ENCODE measurements at places on chromosomes 2 and 18. TPM values are rescaled to one million over a fixed set of nuclear protein-coding genes. Genes with fewer than 3 reads are reported as not detected.
A peak's percentile ranks its signal among the peaks of the same experiment; 100 is the strongest.

DNA sequence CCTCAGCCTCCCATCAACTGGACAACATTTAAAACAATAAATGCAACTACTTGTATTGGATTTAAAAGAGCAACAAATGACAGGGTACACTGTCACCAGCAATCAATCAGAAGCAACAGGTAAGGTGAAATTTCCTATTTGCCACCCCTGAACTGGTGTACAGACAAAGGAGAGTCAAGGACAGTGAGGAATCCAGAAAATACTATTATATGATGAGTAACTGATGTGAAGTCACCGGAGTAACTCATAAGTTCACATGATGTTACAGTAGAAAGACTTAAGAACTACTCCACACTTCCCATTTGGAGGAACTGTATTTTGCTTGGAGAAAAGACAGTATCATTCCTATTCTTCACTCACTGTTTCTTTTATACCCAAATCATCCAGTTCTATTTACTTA, 4.1 kb upstream of the STAT1 start:
- no peak for DNase-seq

GRCh38 chr18:58624011-58624410, 4.9 kb downstream of the ALPK2 start:
- no peak for DNase-seq

DNA sequence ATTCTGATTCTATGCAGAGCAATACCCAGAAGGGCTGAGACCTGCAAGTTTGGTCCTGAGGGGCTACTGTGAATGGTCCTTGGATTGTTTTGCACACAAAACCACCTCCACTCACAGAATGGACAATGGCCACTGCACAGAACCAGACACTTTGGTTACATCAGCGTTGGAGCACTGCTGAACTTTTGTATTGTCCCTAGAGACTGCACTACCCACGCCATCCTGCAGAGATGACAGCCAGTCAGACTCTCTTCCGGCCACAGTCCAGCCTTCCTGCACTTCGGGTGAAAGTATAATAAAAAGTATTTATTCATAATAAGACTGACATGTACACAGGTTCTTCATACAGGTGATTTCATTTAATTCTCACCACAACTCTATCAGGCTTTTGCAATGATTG, 35.7 kb downstream of the CELF4 start:
- DNase-seq: no peak

Gene SP5
- 0.60 TPM for total RNA-seq

Gene FAP
- total RNA-seq: not detected

DNA sequence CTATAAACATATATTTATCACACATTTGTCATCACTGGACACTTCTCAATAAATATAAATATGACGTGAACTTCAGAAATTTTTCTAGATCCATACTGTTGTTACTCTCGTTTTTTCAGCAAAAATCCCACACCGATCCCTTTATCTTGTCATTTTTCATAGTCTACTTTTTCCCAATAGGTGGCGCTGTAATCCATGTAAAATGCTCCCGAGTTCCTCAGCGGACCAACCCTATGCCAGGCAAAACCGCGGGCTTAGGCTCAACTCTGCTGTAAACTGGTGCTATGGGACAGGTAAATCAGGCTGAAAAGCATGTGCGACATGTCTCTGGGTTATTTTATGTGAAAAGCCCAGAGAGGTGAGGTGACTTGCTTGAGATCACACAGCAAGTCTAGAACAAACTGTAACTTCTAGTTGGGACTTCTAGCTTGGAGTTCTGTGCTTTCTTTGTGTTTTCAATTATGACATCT, 104.0 kb downstream of the COBLL1 start:
- peak; percentile 30 for DNase-seq

DNA sequence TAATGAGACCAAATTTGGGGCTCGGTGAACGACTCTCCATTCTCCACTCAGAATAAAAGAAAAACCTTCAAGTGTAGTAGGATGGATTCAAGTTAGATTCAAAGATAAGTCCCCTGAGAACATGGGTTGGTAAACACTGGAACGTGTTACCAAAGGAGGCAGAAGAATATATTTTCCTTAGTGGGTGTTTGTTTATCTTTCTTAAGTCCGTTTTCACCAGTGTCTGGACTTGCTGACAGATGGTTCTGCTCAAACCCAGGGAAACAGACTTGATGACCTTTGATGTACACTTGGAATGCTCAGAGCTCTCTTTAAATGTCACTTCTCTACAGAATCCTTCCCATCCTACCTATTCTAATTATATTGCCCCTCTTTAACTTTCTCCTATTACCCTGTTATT, 310.3 kb upstream of the ZNF521 start:
- DNase-seq: no peak

GRCh38 chr18:57094175-57094574, 52.7 kb upstream of the BOD1L2 start:
- DNase-seq: no peak

DNA sequence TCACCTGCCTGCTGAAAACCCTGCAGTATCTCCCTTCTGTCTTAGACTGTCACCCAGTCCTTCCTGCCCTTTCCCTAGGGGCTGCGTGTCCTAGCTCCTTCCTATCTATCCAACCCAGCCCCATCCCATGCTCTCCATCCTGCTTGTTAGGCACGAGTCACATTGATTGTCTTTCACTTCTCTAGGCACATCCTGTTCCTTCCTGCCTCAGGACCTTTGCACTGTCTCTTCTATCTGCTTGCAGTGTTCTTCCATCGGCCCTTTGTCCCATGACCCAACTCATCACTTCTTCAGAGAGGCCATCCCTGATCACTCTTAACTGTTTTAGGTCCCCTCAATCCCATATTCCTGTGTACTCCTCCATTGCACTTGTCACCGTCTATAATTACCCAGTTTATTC, 50.4 kb downstream of the MERTK start:
- no peak for DNase-seq

DNA sequence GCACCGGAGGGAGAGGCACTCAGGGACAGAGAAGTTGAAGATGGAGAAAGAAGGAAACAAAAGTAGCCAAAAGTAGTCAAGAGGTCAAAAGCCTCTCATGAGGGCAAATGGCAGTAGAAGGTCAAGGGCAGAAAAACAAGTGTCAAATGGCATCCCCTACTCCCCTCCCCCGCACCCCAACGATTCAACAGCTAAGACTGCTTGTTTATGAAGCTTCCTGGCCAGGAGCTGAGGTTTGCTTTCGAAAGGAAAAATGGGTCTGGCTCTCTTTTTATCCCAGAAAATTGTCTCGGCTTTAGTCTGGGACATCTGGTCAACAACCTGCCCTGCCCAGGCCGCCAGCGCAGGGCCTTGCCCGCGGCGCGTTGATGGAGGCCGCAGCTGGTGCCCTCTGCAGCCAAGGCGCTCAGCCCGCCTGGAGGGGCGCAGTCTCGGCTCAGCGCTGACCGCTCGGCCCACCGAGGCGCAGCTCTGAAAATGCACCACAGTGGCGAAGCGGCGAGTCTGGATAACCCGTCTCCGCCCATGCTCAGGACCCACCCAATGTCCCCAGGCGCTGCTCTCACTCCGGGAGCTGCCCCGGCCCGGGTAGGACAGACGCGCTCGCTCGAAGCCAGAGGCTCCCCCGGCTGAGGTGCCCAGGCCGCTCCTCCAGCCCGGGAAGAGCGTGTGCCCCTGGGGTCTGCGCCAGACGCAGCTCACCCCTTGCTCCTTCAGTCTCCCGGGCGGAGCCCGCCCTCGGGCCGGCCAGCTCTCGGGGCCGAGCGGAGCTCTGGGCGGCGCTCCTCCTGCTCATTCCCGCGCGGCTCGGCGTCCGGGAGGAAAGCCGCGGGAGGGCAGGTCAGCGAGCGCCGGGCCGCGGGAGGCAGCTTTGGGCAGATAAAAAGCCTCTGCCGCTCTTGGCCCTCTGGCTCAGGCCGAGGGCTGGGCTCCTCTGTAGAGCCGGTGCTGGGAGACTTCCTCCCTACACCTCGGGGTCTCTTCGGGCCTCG, 1.8 kb upstream of the TBR1 start:
- peak; percentile 43 for DNase-seq

- no peak for DNase-seq
Observed at GRCh38 chr18:23138471-23138870, 3.2 kb downstream of the CABLES1 start.

DNA sequence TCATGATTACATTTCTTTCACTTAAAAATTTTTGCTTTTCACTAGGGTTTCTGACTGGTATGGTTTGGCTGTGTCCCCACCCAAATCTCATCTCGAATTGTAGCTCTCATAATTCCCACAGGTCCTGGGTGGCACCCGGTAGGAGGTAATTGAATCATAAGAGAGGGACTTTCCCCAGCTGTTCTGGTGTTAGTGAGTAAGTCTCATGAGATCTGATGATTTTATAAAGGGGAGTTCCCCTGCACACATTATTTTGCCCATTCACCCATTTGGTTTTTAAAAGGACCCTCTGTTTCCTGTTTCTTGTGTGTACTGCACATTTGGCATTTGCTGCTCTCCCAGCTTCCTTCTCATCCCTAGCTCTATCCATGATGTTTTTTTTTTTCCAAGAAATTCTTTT, 27.8 kb upstream of the NETO1 start:
- no peak for DNase-seq

Gene CAPN14
- total RNA-seq: 0.50 TPM

Gene FEV
- 15.6 TPM for total RNA-seq

DNA sequence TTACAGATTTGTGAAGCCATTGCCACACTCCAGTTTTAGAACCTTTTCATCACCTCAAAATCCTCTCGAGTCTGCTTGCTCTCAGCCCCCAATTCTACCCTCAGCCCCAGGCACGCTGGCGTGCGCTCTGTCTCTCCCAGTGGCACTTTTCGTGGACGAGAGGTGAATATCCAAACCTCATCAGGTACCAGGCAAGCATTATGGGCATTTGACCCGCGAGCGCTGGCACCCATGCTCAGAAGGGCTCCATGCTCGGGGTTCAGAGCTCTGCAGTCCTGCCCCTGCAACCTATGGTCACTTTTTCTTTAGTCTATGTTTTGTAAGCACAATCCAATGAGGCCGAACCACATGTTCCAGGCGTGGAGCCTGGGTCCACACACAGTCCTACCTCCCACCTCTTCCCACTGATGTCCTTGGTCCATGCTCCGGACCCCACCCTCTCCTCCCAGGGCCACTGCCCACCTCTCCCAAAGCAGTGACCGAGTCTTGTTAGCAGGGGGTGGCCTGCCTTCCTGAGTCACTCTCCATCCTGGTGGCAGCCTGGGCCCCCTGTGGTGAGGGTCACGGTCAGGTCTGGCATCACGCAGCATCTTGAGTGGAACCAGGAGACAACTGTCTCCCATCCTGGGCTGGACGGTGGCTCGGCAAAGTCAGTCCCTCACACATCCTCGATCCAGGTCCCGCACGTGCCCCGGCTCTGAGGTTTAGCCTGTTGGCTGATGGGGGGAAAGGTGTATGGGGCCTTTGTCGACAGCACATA, 256.9 kb downstream of the NDUFA10 start:
- DNase-seq: no peak

Gene SH2D6
- total RNA-seq: 0.71 TPM

Measured in progenitor cell of endocrine pancreas (in vitro differentiated cells).